HCT116 (cell line): ENCODE measurements at places on chromosomes 4 and X. TPM values are rescaled to one million over a fixed set of nuclear protein-coding genes. Genes with fewer than 3 reads are reported as not detected.

DNA sequence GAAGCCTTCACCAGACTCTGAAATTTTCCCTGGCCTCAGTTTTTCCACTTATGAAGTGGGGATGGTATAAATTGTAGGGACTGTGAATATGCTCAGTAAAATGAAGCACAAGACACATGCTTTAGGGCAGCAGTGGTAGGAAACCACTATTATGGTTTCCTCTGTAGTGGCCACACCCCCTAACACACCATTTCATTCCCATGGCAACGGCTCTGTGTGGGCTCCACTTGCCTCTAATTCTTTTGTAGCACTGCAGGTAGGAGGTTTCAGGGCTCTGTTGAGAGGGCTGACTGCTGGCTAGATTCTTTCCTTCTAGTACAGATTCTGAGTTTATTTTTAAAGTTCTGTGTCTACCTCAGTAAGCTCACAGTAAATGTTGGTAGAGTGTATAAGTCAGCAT lies 3.5 kb upstream of the VMA21 start:
- no peak for DNase-seq

The PLAC1 gene
- 0.34 TPM for total RNA-seq

GRCh38 chrX:16148896-16149295 lies 18.4 kb upstream of the MAGEB17 start:
- DNase-seq, result no peak

The CT47B1 gene
- not detected for total RNA-seq

- no peak for DNase-seq
Observed at GRCh38 chr4:10832806-10833628, 148.4 kb upstream of the CLNK start.

DNA sequence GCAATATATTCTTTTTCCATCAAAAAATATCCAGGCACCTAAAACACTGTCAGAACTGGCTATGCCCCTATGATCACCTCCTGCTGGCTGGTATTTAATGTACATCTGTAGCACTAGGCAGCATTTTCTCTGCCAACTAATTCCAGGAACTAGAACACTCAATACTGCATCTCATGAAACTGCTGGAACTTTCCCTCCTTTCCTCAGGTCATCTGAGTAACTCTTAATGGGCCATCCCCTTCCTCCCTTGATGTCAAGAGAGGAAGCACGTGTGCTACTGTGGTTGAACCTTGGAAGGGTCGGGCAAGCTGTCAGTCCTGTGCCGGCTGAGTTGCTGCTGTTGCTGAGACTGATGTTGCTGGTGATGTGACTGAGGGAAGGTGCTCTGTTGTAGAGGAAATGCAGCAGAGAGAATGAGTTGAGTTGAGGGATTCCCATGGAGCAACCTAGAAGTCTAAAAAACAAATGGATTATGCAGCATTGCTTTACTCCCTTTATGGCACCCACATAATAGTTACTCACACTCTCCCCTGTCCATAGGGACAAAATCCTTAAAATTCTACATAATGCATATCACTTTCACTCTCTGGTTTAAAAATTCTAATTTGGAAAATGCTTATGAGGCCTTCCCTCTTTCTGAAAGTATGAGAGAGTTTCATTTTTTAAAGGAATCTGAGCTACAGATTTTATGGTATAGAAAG lies 39.5 kb downstream of the TMEM165 start:
- no peak for DNase-seq

GRCh38 chr4:162117051-162117450 lies 46.7 kb downstream of the FSTL5 start:
- no peak for DNase-seq

The TGIF2LX gene
- not detected for total RNA-seq

DNA sequence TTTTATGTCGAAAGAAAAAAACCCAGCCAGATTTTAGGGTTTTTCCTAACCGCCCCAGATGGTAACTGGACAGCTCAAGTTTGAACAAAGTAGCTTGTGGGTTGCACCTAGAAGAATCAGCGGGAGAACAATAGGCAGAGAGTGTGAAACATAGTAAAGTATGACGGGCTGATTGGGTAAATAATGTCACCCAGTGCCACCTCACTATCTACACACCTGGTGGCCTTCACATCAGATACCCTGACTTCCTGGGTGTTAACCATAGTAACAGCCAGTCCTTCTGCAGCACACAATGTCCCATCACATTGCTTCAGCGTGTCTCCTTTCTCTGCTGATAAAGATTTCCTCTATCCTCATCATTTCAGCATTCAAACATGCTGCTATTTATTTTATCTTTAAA lies 159.1 kb upstream of the HS3ST1 start:
- DNase-seq, result no peak

The SLC10A6 gene
- total RNA-seq, result not detected

DNA sequence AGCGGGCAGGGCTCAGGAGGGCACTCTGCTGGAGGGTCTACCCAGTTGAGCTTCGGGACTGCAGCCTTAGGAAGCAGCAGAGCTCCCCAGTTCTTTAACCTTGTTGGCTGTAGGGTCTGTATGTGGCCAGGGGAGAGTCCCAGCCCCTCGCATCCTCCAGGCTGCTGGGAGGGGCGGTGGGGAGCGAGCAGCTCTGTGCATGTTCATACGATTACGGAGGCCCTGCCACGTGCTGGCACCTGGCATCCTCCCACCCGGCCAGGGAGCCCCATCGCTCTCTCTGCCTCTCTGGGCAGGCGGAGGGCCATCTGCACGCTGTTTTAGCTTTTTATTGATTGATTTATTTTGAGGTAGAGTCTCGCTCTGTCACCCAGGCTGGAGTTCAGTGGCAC lies 21.2 kb downstream of the NSG1 start:
- DNase-seq, result no peak

- DNase-seq, result no peak
Observed at GRCh38 chrX:125627676-125628075, 308.0 kb downstream of the TEX13C start.

The ING2 gene
- total RNA-seq, result 4.2 TPM

DNA sequence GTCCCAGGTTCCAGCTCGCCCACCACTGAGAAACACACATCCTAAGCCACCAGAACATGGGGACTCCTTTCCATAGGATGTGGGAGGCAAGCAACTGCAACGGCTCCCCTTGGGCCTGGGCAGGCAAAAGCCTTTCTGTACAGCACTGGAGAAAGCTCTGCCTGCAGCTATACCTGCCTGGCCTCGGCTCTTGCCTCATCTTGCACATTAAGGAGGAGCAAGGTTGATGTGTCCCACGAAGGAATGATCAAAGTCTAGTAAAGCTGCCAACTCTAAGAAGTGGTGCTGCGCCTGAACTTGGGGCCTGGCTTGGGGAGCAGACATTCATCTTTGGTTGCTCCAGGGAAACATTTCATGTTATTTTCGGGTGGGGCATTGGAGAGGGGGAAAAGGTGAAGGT lies 19.6 kb downstream of the CCNG2 start:
- DNase-seq, result no peak

DNA sequence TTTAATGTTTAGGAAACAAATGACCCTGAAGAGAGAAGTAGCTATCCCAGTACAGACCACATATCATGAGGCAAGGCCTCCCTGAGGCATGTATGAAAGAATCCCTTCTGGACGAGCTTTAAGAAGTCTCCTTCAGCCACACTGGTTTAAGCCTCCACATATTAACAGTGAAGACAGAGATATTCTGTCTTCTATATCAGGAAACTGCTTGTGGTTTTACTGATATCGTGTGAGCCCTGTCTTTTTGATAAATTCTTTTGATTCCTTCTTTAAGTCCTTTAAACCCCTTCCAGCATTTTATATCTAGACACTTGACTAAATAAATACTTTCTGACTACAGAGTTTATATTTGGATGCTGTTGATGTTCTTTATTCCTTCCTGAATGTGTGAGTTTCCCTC lies 45.9 kb upstream of the GPC4 start:
- no peak for DNase-seq

GRCh38 chr4:146647615-146648460 lies 9.1 kb downstream of the POU4F2 start:
- no peak for DNase-seq

The KLF8 gene
- total RNA-seq, result 1.2 TPM

The GCNA gene
- 0.98 TPM for total RNA-seq

DNA sequence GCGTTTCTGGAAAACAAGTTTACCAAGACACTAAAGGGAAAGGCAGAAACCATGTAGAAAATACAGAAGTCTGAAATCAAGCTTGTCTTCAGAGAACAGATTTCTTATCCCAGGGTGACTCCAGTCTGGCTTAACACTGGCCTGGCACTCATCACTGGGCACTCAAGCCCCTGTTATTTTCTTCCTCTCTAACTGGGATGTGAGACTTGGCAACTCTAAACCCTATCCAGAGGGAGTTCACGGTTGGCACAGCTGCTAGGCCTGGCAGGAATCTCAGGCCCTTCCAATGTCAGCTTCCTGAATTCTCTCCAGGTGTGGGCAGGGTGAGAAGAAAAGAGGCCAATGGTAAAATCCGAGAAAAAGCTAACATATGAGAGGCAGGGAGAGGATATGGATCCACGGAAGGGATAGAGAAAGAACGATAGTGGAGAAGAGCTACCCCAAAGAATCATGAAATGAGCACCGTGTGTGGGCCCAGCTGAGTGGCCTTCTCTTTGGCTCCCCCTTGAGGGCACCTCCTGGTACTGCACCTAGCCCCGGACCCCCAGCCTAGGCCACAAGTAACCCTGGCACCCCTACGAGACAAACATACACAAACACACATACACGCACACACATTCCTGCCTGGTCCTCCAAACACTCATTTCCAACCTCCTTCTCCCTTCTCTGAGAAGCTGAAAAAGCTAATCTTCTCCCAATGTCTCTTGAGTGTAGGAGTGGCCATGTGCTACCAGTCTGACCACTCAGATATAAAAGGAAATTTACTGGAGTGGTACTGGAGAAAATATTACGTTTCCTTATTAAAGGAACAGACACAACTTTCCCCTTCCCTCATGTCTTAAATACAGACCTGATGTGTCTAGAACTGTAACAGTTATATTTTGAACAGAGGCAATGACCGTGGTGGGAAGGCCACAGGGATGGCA lies 16.6 kb upstream of the PTCHD1 start:
- no peak for DNase-seq

GRCh38 chr4:175234162-175234561 lies 316.0 kb downstream of the ADAM29 start:
- no peak for DNase-seq
